T-helper 2 cell (primary cell): ENCODE measurements at places on chromosomes 4 and X.

GRCh38 chr4:138494931-138495330 lies 252.8 kb upstream of the SLC7A11 start:
- DNase-seq: no peak

GRCh38 chr4:173507471-173508385 lies 22.3 kb downstream of the HAND2 start:
- no peak for DNase-seq

DNA sequence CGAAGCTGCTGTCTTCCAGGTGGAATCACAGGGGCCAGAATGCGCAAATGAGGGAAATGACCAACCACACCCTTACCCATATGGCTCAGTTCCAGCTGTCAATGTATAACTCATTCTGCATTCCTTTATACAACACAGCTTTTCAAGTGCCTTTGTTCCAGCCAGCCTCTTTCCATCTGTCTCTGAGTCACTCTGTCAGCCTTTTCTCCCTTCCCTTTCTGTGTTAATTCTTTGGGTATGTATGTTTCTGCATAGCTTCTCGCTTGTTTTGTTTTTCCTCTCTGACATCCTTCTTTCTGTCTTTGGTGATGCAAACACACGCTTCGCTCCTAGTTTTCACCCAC lies 54.5 kb downstream of the RS1 start:
- no peak for DNase-seq

GRCh38 chrX:16518131-16518530 lies 131.8 kb upstream of the S100G start:
- DNase-seq: no peak

GRCh38 chr4:33029976-33030375 lies 2309.8 kb downstream of the PCDH7 start:
- DNase-seq: no peak

DNA sequence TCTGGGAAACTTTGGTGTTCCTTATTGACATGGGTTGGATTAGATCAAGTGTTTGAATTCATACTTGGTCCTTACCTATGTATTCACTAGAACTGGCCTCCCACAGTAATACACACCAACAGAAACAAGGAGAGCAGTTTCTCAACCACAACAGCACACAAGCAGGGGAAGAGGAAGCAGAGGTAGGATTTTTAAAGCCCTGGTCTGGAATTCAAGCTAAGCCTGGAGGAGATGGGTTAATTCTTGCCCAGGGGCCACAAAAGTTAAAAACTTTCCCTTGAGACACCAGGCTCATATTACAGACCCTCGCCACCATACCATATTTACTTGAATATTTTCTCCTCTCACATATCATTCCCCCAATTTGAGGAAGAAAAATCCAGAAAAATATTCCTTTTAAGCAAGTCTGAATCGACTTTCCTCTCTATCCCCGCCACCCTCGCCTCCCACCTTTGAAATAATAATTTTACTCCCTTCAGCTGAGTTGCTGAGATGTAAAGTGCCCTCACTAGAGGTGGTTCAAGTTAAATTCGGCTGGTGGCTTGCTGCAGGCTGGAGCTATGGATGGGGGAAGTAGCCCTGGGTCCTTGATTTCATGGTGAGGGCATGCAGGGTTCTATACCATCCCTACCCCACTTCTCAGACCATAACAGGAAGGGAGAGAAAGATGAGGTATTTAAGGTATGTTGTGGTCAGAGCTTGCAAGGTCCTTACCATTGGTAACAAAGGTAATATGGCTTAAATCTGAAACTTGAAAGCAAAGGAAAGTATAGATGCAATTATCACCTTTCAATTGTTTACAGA lies 440.2 kb downstream of the INPP4B start:
- peak; percentile 76 for DNase-seq

DNA sequence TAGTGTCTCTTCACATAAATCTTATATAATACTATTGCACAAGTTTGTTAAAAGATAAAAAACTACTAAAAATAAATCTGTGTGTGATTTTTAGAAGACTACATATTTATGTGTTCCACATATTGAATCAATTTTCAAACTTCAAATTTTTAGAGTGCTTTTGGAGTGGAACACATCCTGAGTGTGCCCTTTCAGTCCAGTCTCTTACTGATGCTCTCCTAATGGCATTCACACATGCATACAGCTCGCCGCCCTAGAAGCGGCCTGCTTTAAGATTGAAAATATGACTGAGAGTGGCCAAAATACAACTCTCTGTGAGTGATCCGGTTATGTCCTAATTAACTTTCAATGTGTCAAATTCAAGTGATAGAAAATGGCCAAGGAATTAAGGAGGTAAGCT lies 628.8 kb downstream of the ANKRD50 start:
- DNase-seq: no peak

DNA sequence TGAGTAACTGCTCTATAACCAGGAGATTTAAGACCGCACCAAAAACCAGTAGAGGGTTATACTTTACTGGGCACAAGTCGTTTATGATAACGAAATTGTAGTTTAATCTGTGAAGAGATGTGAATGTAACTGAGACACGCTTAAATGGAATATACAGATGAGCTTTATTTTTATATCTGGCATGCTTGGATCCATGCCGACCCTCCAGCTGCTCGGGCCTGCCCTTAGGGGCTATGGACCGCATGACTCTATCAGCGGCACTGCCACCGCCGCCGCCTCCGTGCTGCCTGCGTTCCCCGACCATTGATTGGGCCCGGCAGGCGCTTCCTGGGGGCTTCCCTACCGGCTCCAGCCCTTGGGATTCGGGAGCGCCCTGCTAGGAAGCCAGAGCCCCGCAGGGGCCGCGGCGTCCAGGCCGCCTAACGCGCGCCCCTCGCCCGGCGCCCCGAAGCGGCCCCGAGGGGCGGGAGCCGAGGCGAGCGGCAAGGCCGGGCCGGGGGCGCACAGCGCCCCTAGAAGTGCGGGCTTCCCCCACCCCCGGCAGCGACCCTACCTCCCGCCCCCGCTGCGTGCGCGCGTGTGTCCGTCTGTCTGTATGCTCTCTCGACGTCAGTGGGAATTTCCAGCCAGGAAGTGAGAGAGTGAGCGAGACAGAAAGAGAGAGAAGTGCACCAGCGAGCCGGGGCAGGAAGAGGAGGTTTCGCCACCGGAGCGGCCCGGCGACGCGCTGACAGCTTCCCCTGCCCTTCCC lies at the start of gene NFKB1:
Gene NFKB1, plus strand, starts transcription at position 664 of the 751 bp plus-strand sequence. CDS start 24,160 bp downstream, outside the sequence.
- peak; percentile 90 for DNase-seq

DNA sequence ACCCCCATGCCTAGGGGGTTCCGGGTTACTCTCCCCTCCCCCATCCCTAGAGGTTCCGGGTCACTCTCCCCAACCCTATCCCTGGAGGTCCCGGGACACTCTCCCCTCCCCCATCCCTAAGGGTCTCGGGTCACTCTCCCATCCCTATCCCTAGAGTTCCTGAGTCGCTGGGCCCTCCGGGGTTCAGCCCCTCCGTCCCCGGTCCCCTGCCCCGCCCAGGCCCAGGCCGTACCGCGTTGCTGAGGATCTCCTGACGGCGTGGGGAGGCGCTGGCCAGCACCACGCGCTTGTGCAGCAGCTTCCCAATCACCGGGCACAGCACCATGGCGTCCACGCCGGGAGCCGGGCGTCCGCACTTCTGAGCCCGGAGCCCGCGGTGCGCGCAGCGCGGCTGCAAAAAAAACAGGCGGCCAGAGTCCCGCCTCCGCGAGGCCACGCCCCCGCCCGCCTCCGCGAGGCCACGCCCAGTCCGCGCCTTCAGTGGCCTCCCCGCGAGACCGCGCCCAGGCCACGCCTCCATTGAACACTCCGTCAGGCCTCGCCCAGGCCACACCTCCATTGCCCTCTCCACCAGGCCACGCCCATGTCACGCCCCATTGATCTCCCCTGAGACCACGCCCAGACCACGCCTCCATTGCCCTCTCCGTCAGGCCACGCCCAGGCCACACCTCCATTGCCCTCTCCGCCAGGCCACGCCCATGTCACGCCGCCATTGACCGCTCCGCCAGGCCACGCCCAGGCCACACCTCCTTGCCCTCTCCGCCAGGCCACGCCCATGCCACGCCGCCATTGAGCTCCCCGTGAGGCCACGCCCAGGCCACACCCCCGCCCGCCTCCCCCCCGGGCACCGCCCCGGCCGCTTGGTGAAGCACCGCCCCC lies at the start of gene ASMTL:
Gene ASMTL, minus strand, starts transcription at position 394 of the 879 bp plus-strand sequence. Its CDS starts 69 bp downstream, at position 325.
- peak; percentile 100 for DNase-seq
